ENCODE measurements at places on chromosomes 11 and 22.

DNA sequence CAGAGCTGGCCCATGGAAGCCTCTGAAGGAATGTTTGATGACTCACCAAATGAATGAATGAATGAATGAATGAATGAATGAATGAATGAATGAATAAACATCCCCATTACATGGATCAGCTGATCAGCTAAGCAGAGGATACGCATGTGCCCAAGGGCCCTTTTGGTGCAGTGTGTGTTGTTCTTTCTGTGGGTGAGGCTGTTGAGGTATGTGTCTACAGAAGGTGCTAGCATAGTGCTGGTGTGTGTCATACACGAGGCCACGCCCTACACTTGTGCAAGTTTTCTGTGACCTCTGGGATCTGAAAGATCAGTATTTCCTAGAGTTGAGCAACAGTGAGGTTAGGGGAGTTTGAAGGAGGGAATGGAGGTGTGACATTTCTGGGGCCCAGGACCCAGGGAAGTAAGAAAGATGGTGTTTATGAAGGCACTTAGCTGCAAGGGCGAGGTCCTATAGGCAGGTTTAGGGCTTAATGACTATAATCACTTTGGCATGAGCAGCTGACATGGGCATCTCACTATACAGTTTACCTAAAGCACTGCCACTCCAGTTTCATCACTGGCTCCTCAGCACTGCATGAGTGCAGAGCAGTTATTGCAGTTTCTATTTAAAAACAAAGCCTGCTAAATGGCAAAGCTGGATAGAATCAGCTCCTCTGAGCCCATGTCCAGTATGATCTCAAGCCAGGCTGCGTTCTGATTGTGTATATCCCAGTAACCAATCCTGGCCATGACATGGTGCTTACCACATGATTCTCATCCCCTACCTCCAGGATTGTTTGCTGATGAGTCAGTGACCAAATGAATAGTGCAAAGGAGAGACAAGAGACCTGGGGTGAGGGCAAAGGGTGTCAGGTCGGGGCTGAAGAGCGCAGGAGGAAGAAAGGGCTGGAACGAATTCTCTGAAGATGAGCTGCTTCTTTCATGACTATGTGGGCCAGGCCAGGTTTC lies 36.4 kb upstream of the E2F8 start:
- no peak for DNase-seq

DNA sequence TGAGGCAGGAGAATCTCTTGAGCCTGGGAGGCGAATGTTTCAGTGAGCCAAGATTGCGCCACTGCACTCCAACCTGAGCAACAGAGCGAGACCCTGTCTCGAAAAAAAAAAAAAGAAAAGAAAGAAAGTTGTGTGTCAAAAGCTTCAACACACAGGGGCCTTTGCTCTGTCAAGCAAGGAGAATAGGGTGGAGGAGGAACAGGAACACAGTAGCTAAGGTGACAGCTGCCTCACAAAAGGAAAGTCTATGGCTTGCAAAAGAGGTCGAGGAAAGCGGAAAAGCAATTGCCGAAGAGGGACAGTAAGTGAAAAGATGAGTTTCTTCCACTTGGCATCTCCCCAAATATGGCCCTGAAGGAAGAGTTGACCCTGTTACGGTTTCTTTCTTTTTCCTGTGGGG lies 26.5 kb upstream of the TMA7B start:
- DNase-seq = no peak

DNA sequence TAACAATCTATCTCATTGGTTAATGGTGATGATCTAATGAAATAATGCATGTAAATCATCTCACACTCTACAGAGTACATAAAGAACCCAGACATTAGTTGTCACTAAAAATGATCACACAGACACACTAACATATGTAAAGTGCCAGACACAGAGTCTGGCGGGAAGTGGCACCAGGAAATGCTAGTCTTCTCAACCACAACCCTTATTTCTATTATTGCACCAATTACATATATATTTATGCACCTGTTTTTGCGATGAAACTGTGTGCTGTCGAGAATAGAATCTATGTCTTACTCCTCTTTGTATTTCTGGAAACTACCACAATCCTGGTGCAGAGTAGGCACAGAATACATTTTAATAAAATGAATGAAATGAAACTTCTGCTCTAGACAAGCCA lies 25.9 kb upstream of the POU2AF3 start:
- no peak for DNase-seq

- no peak for DNase-seq
Measured at GRCh38 chr22:48258064-48258701, 1495.7 kb downstream of the TBC1D22A start.

GRCh38 chr11:117421476-117421875 lies 93.8 kb downstream of the CEP164 start:
- no peak for DNase-seq

- DNase-seq = no peak
Measured at GRCh38 chr11:78220218-78221157, 31.8 kb downstream of the USP35 start.

DNA sequence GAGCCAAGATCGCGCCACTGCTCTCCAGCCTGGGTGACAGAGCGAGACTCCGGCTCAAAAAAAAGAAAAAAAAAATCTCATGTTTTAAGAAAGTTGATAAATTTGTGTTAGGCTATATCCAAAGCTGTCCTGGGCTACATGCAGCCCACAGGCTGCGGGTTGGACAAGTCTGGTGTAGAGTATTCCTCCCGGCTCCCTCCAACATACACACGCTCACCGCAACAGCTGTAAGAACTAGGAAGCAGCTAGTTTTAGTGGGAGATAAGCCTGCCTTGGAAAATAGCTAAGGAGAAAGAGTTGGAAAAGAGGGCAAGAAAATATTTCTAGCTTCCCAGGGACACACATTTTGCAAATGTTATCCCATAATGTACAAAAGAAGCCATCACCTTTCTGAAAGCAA lies 46.6 kb downstream of the CELF1 start:
- no peak for DNase-seq

- DNase-seq = no peak
Measured at GRCh38 chr22:22935056-22935545, 47.5 kb downstream of the IGLL5 start.

GRCh38 chr11:128201009-128201408 lies 386.3 kb downstream of the ETS1 start:
- no peak for DNase-seq

- peak; percentile 54 for DNase-seq
Measured at GRCh38 chr11:3849297-3849874, 6.1 kb upstream of the STIM1 start.

DNA sequence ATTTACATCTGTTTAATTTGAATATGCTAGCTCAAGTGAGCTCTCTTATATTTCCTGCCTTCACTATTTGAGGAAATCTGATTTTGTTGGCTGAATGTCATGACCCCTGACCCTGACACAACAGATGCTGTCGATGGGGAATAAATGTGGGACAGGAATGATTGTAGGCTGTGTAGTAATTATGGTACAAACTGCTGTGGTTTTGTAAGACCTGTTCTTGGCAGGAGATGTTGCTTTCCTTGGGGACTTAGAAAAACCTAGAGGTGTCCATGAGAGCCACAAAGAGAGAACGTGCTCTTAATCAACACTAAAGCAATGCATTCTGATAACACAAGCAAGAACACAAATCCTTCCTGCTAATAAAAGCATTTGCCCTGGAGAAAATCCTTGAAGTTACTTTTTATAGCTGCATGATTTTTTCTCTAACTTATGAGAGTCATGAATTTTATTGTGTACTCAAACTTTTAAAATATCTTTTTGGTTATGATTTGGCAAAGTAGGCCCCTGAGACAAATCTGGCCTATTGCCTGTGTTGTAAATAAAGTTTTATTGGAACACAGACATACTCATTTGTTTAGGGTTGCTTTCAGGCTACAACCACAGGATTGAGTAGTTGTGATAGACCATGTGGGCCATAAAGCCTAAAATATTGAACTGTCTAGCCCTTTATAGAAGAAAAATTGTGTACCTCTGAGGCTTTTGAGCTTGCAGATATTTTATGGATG lies 90.2 kb downstream of the DDX10 start:
- DNase-seq = no peak

DNA sequence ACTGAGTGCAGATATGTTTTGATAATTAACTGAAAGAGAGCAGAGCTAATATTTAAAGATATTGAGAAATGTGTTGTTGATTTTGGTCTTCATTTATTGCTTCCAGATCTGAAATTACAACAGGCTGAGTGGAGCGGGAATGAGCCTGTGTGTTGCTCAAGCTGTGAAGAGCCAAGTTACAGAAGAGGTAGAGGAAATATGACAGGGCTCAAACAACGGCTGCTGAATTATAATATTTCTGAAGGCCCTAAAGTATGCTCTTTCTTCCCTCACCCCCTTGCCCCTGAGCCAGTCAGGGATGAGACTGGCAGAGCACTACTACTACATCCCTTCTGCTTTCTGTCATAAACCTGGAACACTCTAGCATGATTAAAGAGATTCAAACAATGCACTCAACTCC lies 115.6 kb downstream of the FANCF start:
- DNase-seq = no peak

DNA sequence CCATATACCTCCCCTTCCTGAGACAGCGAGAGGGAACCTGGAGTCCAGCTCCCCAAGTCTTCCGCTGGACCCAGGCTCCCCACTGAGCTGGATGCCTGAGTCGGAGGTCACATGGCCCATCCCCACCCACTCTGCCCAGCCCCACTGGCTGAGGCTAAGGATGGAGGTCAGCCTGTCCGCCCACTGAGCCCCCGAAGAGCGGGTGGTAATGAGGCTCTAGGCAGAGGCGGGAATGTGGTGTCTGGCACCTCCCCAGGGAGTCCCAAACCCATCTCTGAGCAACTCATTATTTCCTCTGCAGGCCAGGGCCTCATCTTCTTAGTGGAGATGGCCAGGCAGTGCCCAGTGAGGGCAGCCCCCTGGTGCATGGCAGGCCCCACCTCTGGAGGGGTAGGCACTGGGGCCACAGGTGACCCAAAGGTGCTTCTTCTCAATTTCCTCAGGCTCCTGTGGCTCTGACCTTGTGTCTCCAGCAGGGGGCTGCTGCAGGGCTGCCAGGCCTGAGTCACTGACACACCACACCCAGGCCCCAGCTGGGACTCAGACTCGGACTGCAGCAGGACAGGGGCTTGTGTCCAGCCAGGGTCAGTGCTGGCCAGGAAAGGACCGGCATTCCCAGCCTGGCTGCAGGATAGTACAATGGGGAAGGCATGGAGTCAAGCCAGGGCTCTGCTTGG lies 10.2 kb upstream of the PDE2A start:
- DNase-seq = peak; percentile 46

DNA sequence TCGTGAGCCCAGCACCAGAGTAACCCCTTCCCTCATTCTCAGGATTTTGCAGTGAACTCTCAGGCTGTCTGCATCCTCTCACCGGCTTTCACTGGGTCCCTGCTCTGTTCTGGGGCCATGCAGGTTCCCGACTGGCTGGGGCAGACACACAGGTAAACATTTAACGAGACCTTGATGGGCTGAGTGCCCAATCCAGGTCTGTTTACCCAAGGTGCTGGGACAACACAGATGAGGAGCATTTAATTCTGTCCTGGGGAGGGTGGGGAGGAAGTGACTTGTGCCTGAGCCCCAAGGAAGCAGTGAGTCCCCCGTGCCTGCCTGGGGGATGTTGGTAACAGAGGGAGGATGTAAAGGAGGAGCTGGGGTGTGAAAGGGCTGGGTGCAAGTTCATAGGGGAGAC lies 4.4 kb downstream of the BIK start:
- DNase-seq = no peak

DNA sequence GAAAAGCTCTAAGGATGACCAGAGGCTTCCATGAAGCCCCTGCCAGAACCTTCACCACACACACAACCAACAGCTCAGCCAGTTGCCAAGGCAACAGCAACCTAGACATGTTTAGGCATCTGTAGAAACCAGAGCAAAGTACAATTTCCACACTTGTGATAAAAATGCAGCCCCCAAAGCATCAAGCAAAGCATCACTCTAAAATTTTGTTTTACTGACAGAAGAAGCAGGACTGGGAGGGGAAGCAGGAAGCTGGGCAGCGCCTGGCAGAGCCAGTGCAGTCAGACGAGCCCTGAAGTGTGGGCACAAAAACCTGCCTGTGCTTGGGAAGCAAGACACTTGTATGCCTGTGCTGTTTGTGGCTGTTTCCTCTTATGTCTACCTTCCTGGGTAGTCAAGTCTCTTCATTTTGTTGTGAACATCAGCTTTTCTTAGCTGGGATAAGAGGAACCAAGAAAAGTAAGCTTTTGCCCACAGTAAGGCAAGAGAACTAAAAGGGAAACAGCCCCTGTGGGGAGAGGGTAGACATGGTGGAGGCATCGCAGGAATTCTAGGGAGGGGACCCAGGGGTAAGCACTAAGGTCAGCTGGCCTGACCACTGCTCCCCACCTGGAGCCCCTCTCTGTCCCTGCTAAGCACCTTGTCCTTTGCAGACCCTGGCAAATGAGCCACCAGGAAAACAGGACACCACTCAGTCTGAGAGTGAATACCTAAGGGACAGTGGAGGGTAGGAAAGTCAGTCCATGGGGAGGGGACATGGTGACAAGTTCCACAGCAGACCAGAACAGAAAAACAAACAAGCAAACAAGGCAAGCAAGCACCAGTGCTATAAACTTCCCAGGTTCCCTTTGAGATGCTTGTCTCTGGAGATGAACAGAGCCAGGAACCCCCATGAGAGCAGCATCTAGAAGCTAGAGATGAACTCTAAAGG lies 13.4 kb downstream of the PACSIN2 start:
- DNase-seq = no peak

GRCh38 chr11:100630898-100631297 lies 56.2 kb upstream of the ARHGAP42 start:
- DNase-seq = no peak

GRCh38 chr22:35407362-35407761 lies 7.4 kb downstream of the MCM5 start:
- no peak for DNase-seq

- no peak for DNase-seq
Measured at GRCh38 chr11:17745023-17745772, 10.6 kb downstream of the KCNC1 start.

DNA sequence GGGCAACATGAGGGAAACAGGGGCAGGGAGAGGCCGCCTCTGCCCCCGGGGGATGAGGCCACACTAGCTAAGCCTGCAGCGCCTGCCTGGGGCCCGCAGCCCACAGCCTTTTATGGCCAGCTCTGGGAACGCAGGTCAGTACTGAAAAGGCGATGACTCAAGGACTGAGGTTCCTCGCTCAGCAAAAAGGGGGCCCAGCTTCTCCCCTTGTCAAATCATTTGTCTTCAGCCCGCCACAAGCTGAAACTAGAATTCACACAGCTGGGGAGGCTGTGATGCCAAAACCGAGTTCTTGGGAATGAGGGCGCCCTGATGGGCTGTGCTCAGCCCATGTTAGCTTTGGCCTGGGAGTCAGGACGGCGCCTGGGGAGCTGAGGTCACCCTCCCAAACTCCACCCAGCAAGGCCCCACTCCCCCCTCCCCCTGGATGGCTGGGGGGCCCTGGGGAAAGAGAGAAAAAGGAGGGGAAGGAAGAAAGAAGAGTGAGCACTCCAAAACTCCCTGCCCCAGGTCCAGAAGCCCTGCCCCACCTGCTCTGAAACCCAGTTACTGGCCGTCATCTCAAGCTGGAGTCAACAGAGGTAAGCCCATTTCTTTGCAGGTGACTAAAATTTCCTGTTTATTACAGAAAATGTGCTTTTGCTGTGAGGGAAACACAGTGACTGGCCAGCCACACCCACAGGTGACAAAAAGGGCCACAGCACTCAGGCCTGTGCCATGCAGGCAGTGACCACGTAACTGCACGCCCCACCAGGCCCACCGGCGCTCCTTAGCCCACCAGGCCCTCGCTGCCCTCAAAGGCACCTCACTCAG lies 13.7 kb downstream of the EHD1 start:
- no peak for DNase-seq
